ENCODE measurements at places on chromosomes 16 and 17.

DNA sequence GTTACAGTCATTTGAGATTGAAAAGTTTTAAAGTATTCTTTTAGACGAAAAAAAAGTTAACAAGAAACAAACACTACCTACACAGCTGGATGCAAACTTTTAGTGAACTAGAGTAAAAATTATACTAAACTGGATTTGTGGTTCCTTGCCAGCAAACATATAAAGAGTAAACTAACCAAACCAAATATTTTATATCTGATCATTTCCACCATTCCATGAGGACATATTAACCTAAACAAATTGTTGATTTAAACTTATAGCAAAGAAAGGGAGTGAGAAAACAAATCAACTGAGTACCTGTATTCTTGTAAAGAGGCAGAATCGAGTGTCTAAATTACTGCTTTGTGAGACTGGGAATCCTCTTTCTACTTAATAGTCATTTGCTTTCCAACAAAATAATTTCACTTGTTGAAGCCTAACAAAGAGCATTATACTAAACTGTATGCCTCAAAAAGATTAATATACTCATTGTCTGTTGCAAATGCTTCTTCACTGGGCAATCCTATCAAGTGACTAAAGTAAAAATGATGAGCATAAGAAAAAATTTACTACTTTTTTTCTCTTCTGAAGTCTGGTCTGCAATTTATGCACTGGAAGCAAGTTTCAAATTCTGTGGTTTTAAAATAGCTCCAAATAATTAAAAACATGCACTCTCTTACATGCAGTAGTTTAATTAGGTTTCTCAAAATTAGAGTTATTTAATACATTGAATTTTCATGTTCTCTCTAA lies 37.5 kb downstream of the AKAP10 start:
- DNase-seq, result no peak

GRCh38 chr16:84050316-84050715 lies 7.7 kb upstream of the SLC38A8 start:
- no peak for DNase-seq

- no peak for DNase-seq
Measured at GRCh38 chr17:78879635-78880186, 23.3 kb downstream of the CEP295NL start.

- no peak for DNase-seq
Measured at GRCh38 chr16:17205279-17206211, 265.2 kb downstream of the XYLT1 start.

DNA sequence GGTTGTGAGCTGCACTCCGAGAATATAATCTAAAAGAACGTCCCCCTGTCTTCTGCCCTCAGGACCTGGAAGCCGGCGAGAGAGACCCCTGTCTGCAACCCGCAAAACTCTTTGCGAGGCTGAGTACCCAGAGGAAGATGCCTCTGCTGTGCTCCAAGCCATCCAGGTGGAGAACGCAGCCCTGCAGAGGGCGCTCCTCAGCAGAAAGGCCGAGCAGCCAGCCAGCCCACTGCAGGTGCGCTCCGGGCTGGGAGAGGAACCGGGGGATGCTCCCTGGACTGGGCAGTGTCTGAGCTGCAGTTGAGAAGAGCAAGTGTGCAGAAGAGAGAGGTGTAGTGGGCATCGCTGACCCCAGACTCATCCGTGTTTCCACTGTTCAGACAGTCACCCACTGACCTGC lies 148.3 kb downstream of the KATNIP start:
- DNase-seq, result no peak

- no peak for DNase-seq
Measured at GRCh38 chr17:40511136-40511535, 9.7 kb upstream of the TNS4 start.

- DNase-seq, result no peak
Measured at GRCh38 chr16:69564845-69565670, 708 bp upstream of the NFAT5 start.

- DNase-seq, result no peak
Measured at GRCh38 chr16:72050769-72051464, 3.4 kb upstream of the HP start.

GRCh38 chr17:75178453-75178852 lies 4.3 kb downstream of the SUMO2 start:
- DNase-seq, result no peak

DNA sequence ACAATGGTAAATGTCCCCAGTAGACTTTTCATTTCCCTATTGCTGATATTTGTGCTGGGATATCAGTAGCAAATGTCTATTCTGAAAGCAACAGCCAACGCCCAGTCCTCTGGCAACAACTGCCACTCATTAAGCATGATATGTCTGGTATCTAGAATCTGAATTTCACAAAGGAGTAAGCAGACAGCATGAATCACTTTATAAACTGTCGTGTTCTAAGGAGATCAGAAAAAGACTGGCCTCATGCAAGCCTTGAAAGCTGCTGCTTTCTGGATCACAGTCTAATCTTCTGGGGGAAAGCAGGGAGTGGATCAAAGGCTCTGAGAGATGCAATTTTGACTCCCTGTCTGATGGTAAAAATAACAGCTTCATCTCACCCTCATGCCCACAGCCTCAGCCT lies 153.1 kb upstream of the NOG start:
- no peak for DNase-seq

- DNase-seq, result no peak
Measured at GRCh38 chr17:57567251-57567650, 177.8 kb downstream of the CCDC182 start.

GRCh38 chr16:75218256-75219076 lies at the start of gene CTRB1:
Gene CTRB1, plus strand, starts transcription at chr16:75218988. Its CDS starts 20 bp downstream, at chr16:75219008.
- no peak for DNase-seq

All from stimulated activated CD8-positive, alpha-beta memory T cell treated with anti-CD3 and anti-CD28 coated beads, Interleukin-2, amount 100 ng/mL, for 1 hour (primary cell).